ENCODE measurements at places on chromosomes 4 and X.

GRCh38 chr4:139454111-139455045 lies at the start of gene RAB33B:
Gene RAB33B, plus strand, starts transcription at chr4:139454121. Its CDS starts 75 bp downstream, at chr4:139454196.
- no peak for DNase-seq

GRCh38 chr4:89158884-89159503 lies 47.7 kb downstream of the TIGD2 start:
- no peak for DNase-seq

DNA sequence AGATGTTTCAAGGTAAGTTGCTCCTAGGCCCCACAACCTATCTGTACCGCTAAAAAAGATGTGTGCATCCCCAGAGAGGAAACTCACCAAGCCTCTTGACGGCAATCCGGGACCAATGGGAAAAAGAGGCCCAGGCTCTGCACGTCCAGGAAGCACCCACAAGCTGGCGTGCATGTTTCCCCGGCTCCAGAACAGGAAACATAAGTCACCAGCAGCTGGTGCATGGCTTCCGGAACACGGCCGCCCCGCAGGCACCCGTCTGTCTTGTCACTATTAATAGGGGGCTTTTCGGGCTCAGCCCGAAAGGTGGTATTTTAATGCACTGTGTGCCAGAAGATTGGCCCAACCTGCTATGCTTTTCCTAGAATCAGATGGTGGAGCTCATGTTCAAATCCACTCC lies 22.2 kb downstream of the CRMP1 start:
- no peak for DNase-seq

- DNase-seq: no peak
Measured at GRCh38 chr4:183165376-183165775, 66.3 kb downstream of the WWC2 start.

DNA sequence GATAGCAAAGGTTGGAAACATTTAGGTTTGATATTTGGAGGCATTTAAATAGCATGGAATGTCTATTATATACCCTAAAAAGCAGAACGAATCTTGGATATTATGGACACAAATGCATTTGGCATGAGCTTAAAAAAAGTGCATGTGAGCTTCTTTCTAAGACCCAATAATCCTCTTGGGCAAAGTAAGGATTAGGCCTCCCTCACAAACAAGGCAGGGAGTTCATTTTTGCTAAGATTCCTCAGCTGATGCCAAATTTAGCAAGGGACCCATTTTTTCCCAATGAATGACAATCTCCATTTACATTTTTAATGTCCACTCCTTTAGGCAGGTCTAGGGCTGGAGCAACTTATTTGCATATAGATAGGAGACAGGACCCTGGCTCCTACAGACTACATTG lies 199.8 kb downstream of the SOWAHB start:
- DNase-seq: no peak
